Hair follicular keratinocyte (primary cell): ENCODE measurements at places on chromosomes 3 and 15. TPM values are rescaled to one million over a fixed set of nuclear protein-coding genes. Genes with fewer than 3 reads are reported as not detected.

LRRC2 gene
- under 0.01 and 0.08 TPM in 2 replicates for total RNA-seq

PSTPIP1 gene
- 4.6 and 11.1 TPM in 2 replicates for total RNA-seq

CSPG4 gene
- 77.6 and 155 TPM in 2 replicates for total RNA-seq

MESP2 gene
- total RNA-seq, result 1.4 and 1.7 TPM in 2 replicates

SGO1 gene
- 2.7 and 8.8 TPM in 2 replicates for total RNA-seq

IL5RA gene
- total RNA-seq, result not detected in 2 replicates

AGTR1 gene
- 0.95 TPM in 1 of 2 replicates, not detected in the other for total RNA-seq
